ENCODE measurements at places on chromosomes 7 and 10.

GRCh38 chr7:27148756-27149641 lies 1.4 kb upstream of the HOXA6 start:
- DNase-seq: peak; percentile 37

- peak; percentile 58 for DNase-seq
Observed at GRCh38 chr7:102849538-102849937, 63.3 kb upstream of the LRRC17 start.

DNA sequence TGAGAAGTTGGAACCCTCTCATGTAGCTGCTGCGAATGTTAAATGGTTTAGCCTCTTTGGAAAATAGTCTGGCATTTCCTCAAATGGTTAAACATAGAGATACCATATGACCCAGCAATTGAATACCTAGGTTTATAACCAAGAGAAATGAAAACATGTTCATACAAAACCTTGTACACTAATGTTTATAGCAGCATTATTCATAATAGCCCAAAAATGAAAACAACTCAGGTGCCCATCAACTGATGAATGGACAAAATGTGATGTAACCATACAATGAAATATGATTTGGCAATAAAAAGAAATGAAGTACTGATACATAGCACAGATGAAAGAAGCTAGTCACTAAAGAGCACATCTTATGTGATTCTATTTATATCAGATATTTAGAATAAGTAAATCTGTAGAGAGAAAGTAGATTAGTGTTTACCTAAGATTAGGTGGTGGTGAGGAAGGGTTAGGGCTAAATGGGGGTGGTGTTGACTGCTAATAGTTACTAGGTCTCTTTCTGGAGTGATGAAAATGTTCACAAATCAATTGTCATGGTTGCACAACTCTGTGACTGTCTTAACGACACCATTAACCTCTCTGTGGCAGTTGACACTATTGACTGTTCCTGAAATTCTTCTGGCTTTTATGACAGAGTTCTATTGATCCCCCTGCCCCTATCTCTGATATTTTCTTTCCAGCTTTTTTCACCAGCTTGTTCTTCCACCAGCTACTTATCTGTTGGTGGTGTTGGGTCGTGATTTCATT lies 35.2 kb downstream of the VCL start:
- DNase-seq: no peak

- DNase-seq: no peak
Observed at GRCh38 chr7:3120513-3120912, 76.8 kb upstream of the CARD11 start.

GRCh38 chr7:136912339-136912738 lies 43.9 kb downstream of the CHRM2 start:
- DNase-seq: no peak

DNA sequence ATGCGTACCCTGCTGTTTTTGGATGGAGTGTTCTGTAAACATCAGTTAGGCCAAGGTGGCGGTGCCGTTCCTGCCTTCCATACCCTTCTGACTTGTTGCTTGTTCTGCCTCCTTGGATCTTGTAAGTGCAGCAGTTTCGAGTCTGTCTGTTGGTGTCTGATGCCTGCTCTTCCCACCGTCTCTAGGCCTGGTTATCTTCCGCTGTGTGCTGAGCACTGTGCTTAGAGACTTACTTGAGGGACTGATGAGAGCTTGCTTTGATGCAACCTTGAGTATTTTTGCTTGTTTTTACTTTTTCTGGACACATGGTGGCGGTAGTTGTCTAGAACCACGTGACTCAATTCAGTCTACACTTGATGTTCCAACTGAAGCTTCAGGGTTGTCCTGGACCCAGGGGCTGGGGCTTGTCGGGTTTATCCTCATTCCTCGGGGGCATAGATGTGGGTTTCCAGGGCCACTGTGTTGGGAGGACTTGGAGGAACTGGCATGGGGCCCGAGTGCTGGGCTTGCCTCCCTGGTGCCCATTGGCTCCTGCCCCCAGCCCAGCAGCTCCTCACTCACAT lies 14.4 kb upstream of the SPRN start:
- no peak for DNase-seq
